ENCODE measurements at places on chromosomes 7 and 10. TPM values are rescaled to one million over a fixed set of nuclear protein-coding genes. Genes with fewer than 3 reads are reported as not detected.

- no peak for DNase-seq
- H3K36me3 ChIP-seq, result no peaks in the 10 kb centered on the region
- H3K27me3 ChIP-seq, result peaks cover 2% of the 10 kb centered on the region
- H3K27ac ChIP-seq, result no peak overlapping the region
These were observed 40.0 kb downstream of the PRKAG2 start for GRCh38 chr7:151836927-151837205.

- no peaks in the 10 kb centered on the region for H3K4me1 ChIP-seq
- peaks cover 54% of the 10 kb centered on the region for H3K36me3 ChIP-seq
- no peak overlapping the region for H3K27ac ChIP-seq
- no peak overlapping the region for H3K4me3 ChIP-seq
- H3K27me3 ChIP-seq, result no peaks in the 10 kb centered on the region
These were observed 7.7 kb downstream of the CASP2 start for GRCh38 chr7:143295870-143296269.

The MIOS gene
- polyA plus RNA-seq, result 26.7 TPM

GRCh38 chr10:92972066-92972870 lies 88.3 kb upstream of the CYP26C1 start:
- no peak overlapping the region for H3K4me3 ChIP-seq
- H3K36me3 ChIP-seq, result peaks cover 2% of the 10 kb centered on the region
- no peaks in the 10 kb centered on the region for H3K4me1 ChIP-seq
- H3K27ac ChIP-seq, result no peak overlapping the region
- H3K27me3 ChIP-seq, result no peaks in the 10 kb centered on the region

DNA sequence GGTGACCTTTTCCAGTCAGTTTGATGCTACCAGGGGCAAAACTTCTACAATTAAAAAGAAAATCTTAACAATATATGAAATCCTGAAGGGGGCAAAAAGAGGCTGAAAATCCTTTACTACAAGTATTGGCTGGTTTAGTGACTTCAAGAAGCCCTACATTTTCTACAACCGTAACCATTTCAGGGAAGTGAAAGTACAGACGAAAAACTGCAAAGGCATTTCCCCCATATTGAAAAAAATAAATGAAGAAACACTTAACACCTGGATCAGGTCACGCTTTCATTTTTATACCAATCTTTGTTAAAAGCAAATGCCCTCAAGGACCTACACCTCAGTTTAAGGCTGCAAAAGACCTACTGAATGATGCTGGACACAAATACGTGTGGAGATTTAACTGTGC lies 38.6 kb downstream of the IL6 start:
- DNase-seq, result no peak
- H3K4me3 ChIP-seq, result no peak overlapping the region
- H3K27ac ChIP-seq, result no peak overlapping the region
- H3K27me3 ChIP-seq, result no peaks in the 10 kb centered on the region
- no peaks in the 10 kb centered on the region for H3K4me1 ChIP-seq

Measured in thymus (tissue), 14 donors.